SIG-M5 (cell line): ENCODE measurements at places on chromosomes 6 and 20.

- DNase-seq = no peak
Observed at GRCh38 chr20:23361119-23361475, 885 bp upstream of the GZF1 start.

DNA sequence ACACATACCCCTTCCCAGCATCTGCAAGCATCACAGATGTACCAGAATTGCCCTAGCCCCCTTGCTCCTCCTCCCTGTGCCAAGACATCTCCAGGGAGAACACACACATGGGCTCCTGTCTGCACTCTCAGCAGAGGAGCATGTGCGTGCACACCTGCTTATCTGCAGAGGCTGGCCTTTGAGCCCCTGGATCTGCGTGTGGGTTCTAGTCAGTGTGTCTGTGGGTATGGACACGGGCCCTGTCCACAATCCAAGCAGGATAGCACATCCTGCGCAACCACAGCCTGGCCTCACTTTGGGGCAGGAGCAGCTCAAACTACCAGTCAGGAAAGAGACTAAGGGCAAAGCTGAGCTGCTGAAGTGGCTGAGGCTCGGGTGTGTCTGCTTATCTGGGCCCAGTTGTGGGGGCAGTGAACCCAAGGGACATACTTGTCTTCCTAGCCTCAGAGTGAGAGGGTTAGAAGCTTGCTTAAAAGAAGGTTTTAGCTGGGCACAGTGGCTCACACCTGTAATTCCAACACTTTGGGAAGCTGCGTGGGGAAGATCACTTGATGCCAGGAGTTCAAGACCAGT is 41.0 kb downstream of the HM13 start:
- DNase-seq = no peak

GRCh38 chr20:62651285-62652021 is 9.2 kb downstream of the SLCO4A1 start:
- DNase-seq = no peak

GRCh38 chr6:17980329-17980728 is 7.1 kb downstream of the KIF13A start:
- DNase-seq = no peak

- DNase-seq = no peak
Observed at GRCh38 chr6:164396071-164397047, 913.0 kb downstream of the C6orf118 start.

GRCh38 chr20:51715856-51716185 is 52.4 kb downstream of the ATP9A start:
- no peak for DNase-seq

DNA sequence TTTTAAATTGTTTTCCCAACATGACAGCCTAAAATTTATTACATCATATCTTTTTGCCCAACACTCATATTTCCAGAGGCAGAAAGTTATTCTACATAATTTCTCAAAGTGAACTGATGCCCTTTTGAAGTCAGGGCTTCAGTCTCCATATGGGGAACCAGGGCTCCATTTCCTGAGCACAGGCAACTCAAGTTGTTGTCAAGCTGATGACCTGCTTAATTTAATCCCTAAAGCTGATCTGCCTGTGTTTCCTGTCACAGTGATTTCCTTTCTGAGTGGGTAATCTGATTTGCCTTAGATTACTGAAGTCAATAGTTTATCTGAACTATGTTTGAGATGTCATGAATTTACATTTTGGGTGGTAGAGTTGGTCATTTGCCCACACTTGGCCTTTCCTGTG is 932.1 kb upstream of the MANEA start:
- no peak for DNase-seq
